BJ (cell line): ENCODE measurements at places on chromosomes 5 and 9.

DNA sequence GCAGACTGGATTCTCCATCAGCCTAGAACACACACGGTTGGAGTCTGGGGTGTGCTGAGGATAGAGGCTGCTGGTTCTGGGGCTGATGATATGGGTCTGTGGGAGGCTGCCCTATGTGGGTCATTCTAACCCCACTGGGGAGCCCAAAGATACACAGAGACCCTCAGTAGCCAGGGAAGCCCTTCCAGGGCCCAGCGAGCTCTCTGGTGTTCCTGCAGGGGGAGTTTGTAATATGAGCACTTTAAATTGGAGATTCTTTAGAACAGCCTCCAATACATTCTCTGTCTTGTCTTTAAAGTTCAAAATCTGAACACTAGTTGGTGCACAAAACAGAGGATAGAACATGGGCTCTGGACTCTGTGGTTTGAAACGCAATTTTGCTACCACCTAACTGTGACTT, 2.4 kb downstream of the ACTL7A start:
- DNase-seq, result no peak

DNA sequence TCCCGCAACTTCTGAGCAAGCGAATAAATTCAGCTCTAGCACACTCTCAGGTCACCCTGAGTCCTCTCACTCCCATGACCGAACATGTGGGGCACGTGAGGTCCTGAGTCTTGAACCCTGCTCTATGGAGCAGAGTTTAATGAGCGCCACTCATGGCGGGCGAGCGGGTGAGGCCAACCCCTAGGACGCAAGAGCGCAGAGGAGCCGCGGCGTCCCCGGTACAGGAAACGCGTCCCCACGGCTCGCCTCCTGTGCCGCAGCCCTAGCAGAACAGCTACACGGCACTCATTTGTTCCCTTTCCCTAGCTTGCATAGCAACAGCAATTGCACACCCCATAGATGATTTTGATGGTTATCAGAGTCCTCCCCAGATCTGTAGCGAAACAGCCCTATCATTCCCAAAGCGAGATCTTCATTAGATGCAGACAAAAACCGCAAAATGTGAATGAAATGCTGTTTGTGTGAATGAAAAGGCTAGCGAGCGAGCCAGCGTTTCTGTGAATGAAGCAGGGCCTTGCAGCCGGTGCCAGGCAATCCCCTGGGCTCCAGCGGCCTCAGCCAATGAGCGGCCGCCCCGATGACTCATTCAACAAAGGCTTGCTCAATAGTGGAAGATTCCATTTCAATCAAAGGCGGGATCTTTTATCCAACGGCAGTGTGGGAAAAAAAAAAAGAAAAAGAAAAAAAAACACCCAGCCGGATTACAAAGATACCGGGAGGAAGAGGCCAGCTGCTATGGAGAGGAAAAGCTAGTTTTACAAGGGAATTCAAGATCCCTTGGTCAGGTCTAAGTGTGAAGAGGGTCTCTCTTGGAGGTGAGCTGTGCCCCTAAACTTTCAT, 1.5 kb upstream of the SHC3 start:
- DNase-seq, result peak; percentile 77

GRCh38 chr5:153974813-153975163, 63.9 kb downstream of the FAM114A2 start:
- DNase-seq, result no peak

DNA sequence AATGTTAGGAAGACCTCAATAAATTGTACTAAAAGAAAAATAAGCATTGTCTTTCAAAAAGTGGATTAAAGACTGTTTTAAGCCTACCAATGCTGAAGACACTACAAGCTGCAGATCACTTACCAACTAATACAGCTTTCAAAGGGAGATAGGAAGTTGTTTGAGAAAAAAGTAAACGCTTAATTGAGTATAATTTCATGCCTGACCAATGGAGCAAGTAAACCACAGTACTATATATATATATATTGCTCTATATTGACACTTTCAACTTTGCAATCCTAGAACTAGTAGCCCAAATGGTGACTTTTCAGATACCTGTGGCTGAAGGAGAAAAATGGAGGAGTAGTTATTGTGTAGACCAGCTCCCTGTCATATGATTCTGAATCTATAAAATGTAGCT, 85.7 kb downstream of the FREM1 start:
- no peak for DNase-seq

GRCh38 chr5:15326932-15327331, 173.0 kb upstream of the FBXL7 start:
- DNase-seq, result no peak

DNA sequence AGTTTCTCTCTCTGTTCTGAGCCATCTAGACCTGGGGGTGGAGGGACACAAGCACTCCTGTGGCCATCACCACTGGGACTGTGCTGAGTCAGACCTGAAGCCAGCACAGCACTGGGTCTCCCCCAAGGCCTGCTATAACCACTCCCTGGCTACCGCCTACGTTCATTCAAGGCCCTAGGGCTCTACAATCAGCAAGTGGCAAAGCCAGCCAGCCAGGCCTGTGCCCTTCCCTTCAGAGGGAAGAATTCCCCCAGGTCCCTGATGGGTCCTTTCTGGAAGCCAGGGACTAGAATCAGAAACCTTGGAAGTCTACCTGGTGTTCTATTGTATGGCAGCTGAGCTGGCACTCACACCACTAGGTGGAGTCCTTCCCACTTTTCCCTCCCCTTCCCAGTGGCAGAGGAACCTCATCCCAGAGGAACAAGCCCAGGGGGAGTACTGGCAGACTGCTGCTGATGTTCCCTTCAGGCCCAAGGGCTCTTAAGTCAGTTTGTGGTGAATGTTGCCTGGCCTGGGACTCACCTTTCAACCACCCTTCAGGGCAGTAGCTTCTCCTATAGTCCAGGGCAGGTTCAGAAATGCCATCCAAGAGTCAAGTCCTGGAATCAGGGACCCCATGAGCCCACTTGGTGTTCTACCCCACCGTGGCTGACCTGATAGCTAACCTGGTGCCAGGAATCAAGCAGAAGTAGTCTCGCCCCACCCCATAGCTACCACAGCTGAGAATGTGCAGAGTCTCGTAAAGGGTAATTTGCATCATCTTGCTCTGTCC, 20.0 kb downstream of the JMY start:
- DNase-seq, result no peak

- DNase-seq, result no peak
Measured at GRCh38 chr5:120504057-120504456, 40.0 kb downstream of the PRR16 start.

DNA sequence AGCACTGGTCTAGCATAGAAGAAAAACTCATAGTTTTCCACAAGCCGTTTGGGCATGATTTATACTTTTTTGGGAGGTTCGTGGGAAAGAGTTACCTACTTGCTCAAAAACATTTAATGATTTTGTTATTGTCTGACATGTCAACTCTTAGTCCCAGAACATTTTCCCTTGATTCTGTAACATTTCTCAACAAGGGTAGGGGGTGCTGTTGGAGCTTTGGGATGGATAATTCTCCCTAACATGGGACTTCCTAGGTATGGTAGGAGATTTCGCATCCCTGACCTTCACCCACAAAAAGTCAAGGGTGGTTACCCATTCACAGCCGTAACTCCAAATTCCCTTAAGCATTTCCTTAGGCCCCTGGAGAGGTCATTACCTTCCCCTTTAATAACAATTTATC, 378.0 kb downstream of the YTHDC2 start:
- no peak for DNase-seq

- no peak for DNase-seq
Measured at GRCh38 chr5:54320256-54320655, 9.9 kb upstream of the ARL15 start.

DNA sequence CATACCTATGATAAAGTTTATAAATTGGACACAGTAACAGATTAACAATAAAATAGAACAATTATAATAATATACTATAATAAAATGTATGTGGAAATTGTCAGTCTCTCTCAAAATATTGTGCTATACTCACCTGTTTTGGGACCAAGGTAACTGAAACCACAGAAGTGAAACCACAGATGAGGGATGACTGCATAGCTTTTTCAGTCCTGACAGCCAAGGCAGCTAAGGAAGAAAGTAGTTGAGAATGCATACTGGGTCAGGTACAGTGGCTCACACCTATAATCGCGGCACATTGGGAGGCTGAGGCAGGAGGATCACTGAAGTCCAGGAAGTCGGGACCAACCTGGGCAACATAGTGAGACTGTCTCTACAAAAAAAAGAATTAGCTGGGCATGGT, 8.9 kb downstream of the SRP19 start:
- DNase-seq, result no peak

DNA sequence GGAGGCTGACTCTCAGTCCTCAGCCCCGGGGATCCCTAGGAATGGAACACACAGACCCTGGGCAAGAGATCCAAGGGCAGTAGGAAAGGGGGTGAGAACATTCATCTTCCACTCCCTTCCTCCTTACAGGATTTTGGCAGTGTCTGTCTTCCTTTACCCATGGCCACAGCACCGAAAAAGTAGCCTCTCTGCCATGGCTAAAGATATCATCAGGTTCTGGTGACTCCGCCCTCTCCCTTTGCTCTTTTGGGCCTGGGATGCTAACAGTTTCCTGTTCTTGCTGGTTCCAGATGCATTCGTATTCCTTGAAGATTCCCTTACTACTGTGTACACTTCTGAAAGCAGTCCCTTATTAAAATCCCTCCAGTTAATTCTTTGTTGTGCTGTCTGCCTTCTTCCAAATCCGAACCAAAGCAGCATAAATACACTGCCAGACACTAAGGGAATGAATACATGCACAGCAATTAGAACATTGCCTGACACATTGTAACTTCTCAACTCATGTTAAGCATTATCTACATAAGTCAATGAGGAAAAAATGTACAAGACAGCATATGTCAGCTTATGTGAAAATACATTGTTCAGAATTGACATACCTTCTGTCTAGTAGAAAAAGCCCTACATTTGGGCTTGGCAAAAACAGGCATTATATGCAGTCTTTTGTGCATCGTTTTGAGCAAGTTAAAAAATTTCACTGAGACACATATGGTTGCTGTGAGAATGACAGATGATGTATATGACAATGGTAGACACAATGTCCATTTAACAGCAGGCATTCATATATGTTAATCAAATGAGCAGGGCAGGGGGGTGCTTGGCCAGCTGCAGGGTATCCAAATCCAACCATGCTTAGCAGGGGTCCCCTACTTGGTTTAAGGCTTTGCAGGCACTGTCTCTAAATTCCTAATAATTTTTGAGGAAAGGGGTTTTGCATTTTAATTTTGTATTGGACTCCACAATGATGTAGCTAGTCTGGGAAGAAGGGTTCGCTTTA, 58.8 kb upstream of the RAI14 start:
- DNase-seq, result no peak

- DNase-seq, result no peak
Measured at GRCh38 chr9:34046784-34047379, 1.8 kb downstream of the UBAP2 start.

- DNase-seq, result no peak
Measured at GRCh38 chr9:133532937-133533668, 1.4 kb upstream of the ADAMTSL2 start.

GRCh38 chr9:9904041-9904440, 708.8 kb downstream of the PTPRD start:
- no peak for DNase-seq

- DNase-seq, result no peak
Measured at GRCh38 chr5:150498501-150498900, 9.4 kb upstream of the NDST1 start.

GRCh38 chr5:17810734-17811133, 176.5 kb downstream of the TAF11L14 start:
- no peak for DNase-seq

DNA sequence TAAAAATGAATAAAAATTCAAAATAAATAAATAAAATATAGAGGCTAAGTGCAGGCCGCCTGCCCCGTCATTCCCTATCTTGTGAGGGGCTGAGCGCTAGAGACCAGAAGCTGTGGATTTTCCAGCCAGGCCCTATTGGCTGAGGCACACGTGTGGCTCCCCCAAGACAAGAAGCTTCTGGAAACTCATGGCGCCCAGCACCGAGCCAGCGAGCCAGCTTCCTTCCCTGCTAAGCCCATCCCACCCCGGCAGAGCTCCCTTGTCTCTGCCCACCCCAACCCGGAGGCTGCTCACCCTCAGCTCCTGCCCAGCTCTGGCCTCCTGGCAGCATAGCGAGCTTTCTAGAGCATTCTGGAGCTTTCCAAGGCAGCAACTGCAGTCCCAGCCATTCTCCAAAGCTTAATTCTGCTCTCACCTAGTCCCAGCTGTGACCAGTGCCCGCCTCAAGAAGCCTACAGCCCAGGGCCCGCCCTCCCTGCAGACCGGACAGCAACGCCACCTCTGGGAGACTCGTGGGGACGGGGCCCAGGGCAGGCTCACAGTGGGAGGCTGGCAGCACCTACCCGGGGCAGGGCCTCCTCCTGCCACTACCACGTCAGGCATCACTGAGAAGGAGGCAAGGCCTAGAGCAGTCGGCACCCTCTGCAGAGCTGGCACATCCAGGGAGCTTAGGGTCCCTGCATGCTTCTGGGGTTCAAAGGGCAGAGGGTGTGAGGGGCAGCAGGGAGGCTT, 23.2 kb upstream of the TMEM250 start:
- DNase-seq, result no peak

GRCh38 chr9:38371495-38371894, 21.0 kb upstream of the ALDH1B1 start:
- no peak for DNase-seq

DNA sequence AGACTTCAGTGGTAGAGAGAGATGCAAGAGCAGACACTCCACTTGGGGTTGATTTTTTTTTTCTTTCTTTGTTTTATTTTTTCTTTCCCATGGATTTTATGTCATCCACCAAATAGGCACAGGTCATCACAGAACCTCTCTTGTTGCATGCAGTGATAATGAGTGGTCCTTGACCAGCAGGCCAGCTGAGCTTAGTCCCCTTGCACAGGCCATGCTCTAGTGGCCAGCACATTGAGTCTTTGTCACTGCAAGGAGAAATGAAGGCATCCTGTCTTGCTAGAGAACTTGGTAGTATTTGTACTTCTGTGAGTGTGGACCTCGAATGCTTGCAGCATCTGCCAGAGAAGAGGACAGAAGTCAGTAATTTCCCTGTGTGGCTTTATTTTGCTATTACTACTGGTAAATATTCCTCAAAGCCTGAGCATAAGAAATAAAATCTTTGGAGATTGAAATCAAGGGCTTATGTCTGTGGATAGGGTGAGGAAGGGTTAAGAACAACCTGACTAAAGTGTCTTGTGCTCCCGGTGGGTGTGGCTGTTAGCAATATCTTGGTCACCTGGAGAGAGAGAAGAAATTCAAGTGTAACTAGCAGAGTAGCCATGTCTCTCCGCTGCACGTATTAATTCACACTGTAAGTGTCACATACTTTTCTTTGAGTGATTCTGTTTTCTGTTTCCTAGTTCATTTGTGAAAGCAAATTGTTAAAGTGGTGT, 45.3 kb upstream of the NCS1 start:
- no peak for DNase-seq

- DNase-seq, result no peak
Measured at GRCh38 chr9:105308461-105309341, 64.2 kb downstream of the SLC44A1 start.

GRCh38 chr5:127801751-127802476, 98.7 kb downstream of the CCDC192 start:
- DNase-seq, result no peak
